ENCODE measurements at places on chromosomes 1 and 21.

DNA sequence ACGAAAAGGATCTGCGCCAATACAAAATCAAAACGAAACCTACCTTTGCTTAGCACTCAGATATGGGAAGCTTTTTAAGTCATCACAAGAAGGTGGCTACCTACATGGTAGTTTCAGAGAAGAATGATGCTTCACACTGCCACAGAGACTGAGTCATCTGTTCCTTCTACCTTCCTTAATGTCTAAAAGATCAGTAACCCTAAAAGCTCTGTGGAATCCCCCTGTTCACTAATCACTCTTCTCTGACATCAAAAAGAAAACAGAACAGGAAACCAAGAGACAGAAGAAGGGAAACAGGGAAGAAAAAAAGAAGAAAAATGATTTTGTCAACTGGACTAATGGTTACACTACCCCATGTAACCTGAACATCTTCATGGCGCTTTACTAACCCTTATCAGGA, 177.2 kb downstream of the SMYD3 start:
- no peaks in the 10 kb centered on the region for H3K27me3 ChIP-seq
- H3K27ac ChIP-seq: no peak overlapping the region
- peaks cover 8% of the 10 kb centered on the region for H3K36me3 ChIP-seq
- no peak for DNase-seq
- no peak overlapping the region for H3K4me3 ChIP-seq
- no peaks in the 10 kb centered on the region for H3K4me1 ChIP-seq

- H3K4me3 ChIP-seq: no peak overlapping the region
- no peak overlapping the region for H3K27ac ChIP-seq
- H3K27me3 ChIP-seq: no peaks in the 10 kb centered on the region
- peaks cover 9% of the 10 kb centered on the region for H3K36me3 ChIP-seq
These were observed 591.7 kb downstream of the SMYD3 start for GRCh38 chr1:245915406-245915805.

DNA sequence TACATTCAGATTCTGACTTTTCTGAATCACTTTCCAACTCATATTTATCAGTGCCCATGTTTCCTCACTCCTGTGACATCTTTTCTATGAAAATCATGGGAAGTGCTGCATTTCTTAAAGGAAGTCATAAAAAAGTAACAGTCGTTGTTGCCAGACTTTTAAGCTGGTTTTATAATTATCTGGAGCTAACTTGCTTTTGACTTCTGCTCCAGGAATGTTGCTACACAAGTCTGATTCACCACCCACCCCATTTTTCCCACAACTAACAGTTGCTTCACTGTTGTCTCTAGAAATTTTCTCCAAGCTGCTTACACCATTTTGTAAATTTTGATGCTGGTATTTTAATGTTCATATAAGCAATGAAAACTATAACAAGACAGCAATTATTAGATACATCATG, 12.2 kb downstream of the FCRLB start:
- H3K27ac ChIP-seq: no peak overlapping the region
- no peaks in the 10 kb centered on the region for H3K36me3 ChIP-seq
- H3K4me1 ChIP-seq: no peaks in the 10 kb centered on the region
- DNase-seq: no peak
- no peak overlapping the region for H3K4me3 ChIP-seq

GRCh38 chr1:106222403-106222802, 834.1 kb upstream of the PRMT6 start:
- no peak overlapping the region for H3K27ac ChIP-seq
- H3K4me3 ChIP-seq: no peak overlapping the region
- no peaks in the 10 kb centered on the region for H3K4me1 ChIP-seq
- H3K27me3 ChIP-seq: no peaks in the 10 kb centered on the region
- DNase-seq: no peak
- H3K36me3 ChIP-seq: no peaks in the 10 kb centered on the region

DNA sequence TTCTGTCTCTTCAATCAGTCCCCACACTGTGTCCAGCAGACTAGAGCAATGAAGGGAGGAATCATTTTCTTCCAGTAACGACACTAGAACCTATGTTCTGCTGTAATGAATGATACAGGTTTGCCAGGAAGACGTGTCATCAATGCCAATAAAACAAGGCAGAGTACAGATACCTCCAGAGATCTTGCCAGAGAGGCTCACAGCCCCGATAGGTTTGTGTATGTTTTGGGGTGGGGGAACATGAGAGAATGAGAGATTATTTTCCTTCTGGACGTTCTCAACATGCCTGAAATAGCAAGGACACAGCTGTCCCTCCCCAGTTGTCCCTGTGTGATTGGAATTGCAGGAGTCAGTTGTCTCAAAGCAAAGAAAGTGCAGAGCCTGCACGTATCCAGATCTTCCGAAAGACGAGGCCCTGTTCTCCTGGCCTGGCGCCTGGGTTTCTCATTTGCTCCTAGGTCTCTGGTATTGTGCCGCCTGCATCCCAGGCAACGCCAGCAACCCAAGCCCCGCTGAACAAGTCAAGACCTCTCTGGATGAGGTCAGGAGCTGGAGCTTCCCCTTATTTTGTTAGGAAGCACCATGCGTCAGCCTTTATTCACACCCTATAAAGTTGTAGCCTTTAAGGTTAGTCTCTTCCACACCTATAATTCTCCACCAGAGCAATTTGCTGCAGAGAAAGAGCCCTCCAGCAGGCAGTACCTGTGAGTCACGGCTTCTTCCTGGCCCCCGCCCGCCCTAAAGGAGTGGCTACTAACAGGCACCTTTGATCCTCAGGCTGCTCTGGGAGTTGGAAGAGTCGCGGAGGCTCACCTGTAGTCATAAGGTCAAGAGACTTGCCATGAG, 130.5 kb downstream of the TOMM20 start:
- peaks cover 50% of the 10 kb centered on the region for H3K4me1 ChIP-seq
- DNase-seq: peak; percentile 64
- peak overlapping the region; percentile 99 for H3K27ac ChIP-seq
- H3K27me3 ChIP-seq: no peaks in the 10 kb centered on the region

GRCh38 chr21:25735646-25736597, 1.1 kb downstream of the GABPA start:
- no peaks in the 10 kb centered on the region for H3K36me3 ChIP-seq
- peak overlapping the region; percentile 98 for H3K4me3 ChIP-seq
- peaks cover 36% of the 10 kb centered on the region for H3K4me1 ChIP-seq
- DNase-seq: peak; percentile 95
- peak overlapping the region; percentile 92 for H3K27ac ChIP-seq

DNA sequence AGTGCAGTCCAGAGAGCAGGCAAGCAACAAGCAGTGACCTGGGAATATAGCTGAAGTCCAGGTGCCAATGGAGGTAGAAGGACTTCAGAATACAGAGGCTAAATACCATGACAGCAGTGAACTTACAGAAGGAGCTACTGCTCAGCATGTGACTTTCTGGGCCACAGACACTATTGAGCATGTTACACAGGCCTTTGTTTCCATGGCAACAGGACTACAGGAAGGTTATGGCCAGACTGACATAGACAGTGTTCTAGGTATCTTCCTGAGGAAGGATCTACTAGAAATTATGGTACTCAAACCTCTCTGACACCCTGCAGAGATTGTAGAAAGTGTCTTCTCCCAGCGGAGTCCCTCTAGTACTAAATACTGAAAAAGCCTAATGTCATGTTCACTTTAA, 11.0 kb downstream of the OR2M5 start:
- DNase-seq: no peak
- no peak overlapping the region for H3K27ac ChIP-seq
- no peaks in the 10 kb centered on the region for H3K27me3 ChIP-seq
- no peaks in the 10 kb centered on the region for H3K4me1 ChIP-seq

Data from chondrocyte (in vitro differentiated cells).